Large intestine (tissue), 12 donors: ENCODE measurements at places on chromosomes 3 and 15.
A peak's percentile ranks its signal among the peaks of the same experiment; 100 is the strongest.

- no peak for DNase-seq
These were observed 15.3 kb downstream of the PYDC2 start for GRCh38 chr3:191476066-191476772.

DNA sequence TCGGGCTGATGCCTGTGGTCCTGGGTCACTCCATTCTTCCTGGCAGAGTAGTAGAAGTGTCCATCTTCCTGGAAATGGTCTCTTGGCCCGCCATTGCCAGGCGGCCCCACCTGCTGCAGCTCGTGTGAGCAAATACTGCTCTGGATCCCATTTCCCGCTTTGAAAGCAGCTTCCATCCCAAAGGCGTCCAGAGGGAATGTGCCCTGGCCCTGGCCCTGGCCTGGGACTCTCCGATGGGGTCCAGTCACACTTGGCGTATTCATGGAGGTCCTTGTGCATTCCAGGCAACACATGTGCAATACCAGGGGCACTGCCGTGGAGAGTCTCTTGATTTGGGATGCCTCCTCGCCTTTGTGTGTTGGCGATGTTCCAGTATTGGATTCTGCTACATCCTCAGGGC is 111.1 kb downstream of the SNRPN start:
- DNase-seq = no peak

DNA sequence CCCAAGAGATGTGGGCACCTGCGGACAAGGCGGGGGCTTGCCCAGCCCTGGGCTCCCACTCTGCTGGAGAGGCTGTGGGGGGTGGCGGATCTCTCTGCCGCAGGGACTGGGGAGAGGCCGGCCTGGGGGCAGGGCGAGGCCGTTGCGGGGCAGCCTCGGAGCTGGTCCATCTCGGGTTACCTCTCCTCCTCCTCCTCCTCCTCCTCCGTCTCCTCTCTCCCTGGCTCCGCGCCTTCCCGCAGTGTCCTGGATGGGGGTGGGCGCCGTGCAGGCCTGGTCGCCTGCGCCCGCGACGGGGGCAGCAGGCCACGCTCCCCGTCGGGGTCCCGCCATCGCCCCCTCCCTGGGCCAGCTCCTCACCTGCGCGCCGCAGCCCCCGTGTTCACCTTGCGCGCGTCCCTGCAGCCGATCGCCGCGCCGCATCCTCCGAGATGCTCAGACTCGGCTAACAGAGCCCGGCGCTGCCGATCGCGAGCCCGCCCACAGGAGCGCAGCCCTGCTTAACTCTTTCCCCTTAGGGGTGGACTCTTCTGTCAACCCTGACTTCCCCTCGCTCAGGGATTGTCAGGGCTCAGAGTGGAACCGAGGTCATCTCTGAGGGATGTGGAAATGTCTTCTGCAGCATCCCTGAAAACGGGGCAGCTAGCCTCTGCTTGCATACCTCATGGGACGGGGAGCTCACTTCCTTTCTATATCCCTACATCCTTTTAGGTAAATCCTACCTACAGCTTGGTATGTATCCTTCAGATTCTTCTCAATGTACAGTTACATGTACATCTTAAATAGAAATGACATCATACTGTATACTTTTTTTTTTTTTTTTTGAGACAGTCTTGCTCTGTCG is at the start of gene PRRT3:
PRRT3 (minus strand) TSS at position 447 of the 844 bp plus-strand sequence. CDS start 2,293 bp downstream, outside the sequence.
- DNase-seq = peak; percentile 33

- no peak for DNase-seq
These were observed 499.0 kb upstream of the UBE2E2 start for GRCh38 chr3:22704166-22704565.

- no peak for DNase-seq
These were observed 2.1 kb downstream of the AMIGO3 start for GRCh38 chr3:49717211-49717958.
